Subcutaneous adipose tissue (tissue), 4 donors: ENCODE measurements at places on chromosomes 1 and 21. TPM values are rescaled to one million over a fixed set of nuclear protein-coding genes. Genes with fewer than 3 reads are reported as not detected.

CNR2 gene
- total RNA-seq, result not detected

TSSK3 gene
- total RNA-seq, result not detected

METTL18 gene
- total RNA-seq, result 5.9 TPM

LAMTOR2 gene
- 51.7 TPM for total RNA-seq

MPL gene
- total RNA-seq, result not detected

GJA4 gene
- total RNA-seq, result 24.4 TPM

ASCL5 gene
- not detected for total RNA-seq

CLCA4 gene
- total RNA-seq, result not detected

ZMYND12 gene
- 3.1 TPM for total RNA-seq

TNFRSF1B gene
- total RNA-seq, result 56.2 TPM
